ENCODE measurements at places on chromosomes 2 and 18. TPM values are rescaled to one million over a fixed set of nuclear protein-coding genes. Genes with fewer than 3 reads are reported as not detected.
A peak's percentile ranks its signal among the peaks of the same experiment; 100 is the strongest.

DNA sequence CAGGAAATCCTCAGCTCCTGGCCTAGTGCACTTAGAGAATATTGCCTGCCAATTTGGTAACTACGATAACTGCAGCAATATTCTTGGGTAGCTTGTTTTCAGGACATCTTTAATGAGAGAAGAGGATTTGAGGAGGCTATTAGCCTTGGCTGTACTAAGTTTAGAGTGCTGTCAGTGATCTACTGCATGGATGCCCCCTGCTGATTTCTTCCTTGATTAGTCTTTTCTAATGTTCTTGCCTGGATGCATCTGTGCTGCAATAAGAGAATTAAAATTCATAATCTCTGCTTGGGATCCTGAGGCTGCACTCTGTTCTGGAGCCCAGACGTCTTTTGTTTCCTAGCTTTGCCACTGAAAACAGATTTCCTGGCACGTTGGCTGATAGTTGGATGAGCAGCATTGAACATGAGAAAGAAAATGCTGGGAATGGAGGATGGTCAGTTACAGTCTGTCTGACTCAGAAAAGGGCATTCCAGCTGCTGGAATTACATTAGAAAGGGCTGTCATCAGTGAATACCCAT is 115.4 kb downstream of the CCDC85A start:
- no peak overlapping the region for H3K27ac ChIP-seq
- no peak overlapping the region for H3K4me3 ChIP-seq
- no peaks in the 10 kb centered on the region for H3K4me1 ChIP-seq
- no peaks in the 10 kb centered on the region for H3K27me3 ChIP-seq
- peak; percentile 58 for DNase-seq

DNA sequence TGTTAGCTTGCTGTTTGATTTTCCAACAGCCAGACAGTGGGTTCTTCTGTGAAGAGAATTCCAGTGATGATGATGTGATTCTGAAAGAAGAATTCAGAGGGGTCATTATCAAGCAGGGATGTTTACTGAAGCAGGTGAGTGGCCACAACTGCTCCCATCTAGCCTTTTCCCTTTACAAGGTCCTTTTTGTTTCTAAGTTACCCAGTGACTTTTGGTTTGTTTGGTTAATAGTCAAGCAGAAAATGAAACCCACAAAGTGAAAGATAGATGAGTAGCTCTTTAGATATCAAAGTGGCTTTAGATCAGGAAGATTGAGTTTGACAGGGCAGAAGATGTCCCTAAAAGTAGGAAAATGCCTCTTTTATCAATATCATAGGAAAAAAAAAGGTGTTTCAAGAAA is 23.3 kb downstream of the PLEK start:
- DNase-seq: no peak
- H3K4me3 ChIP-seq: no peak overlapping the region
- H3K4me1 ChIP-seq: no peaks in the 10 kb centered on the region
- no peaks in the 10 kb centered on the region for H3K36me3 ChIP-seq
- no peak overlapping the region for H3K27ac ChIP-seq
- H3K27me3 ChIP-seq: peaks cover 24% of the 10 kb centered on the region

ACTR3 gene
- 495 TPM for total RNA-seq

MARCHF4 gene
- 42.8 TPM for total RNA-seq
